Aorta (tissue), 5 donors: ENCODE measurements at places on chromosomes 2 and 18. TPM values are rescaled to one million over a fixed set of nuclear protein-coding genes. Genes with fewer than 3 reads are reported as not detected.

GRCh38 chr18:7676253-7676873 lies 109.2 kb downstream of the PTPRM start:
- DNase-seq: no peak

- DNase-seq: no peak
Measured at GRCh38 chr2:157785200-157785599, 90.9 kb downstream of the ACVR1 start.

DNA sequence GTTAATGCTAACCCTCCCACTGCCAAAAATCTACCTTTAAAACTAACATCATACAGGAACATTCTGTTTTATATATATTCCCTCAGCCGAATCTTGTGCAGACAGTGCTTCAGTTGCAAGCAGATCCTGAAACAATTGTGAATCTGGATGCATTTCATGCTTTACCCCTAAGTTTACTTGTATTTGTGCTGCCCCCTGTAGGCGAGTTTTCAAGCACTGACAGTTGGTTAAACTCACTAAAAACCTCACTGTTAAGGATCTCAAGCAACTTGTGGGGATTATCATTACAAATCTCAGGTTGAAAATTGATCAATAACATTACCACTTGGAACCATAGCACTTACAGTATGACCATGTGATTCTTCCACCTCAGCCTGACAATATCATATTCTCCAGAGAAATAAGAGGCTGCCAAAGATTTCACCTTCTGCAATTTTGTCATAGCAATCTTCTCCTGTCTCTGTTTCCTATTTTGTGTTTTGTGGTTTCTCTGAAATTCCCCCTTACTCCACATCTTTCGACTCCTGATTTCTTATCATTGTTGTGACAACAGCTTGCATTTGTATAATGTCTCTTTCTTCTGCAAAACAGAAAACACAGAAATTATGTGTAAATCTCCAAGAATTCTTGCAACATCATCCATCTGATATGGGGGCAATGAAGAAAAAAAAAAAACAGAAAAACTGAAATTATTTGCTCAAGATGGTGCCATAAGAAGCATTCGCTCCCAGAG lies 354.6 kb upstream of the SETBP1 start:
- peak; percentile 59 for DNase-seq

- DNase-seq: no peak
Measured at GRCh38 chr2:96145848-96146152, 560 bp upstream of the DUSP2 start.

DNA sequence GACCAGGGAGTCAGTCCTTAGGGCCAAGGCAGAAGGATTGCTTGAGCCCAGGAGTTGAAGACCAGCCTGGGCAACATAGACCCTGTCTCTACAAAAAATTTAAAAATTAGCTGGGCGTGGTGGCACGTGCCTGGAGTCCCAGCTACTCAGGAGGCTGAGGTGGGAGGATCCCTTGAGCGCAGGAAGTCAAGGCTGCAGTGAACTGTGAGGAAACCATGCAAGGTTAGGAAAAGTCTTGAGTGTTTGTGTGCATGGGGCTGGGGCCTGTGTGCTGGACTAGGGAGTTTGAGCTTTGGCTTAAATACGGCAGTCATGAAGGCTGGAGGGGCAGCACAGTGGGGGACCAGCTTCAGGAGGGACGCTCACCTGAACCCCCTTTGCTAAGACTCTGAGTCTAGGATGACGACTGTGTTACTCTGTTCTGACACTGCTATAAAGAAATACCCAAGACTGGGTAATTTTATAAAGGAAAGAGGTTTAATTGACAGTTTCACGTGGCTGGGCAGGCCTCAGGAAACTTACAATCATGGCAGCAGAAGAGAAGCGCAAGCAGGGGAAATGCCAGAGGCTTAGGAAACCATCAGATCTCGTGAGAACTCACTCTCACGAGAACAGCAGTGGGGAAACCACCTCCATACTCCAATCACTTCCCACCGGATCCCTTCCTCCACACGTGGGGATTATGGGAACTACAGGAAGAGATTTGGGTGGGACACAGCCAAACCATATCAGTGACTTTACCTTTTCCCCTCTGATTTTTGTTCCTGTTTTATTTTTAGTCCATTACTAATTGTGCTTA lies 39.4 kb downstream of the GORASP2 start:
- no peak for DNase-seq

The FBLN7 gene
- total RNA-seq: 4.5 TPM
